Activated naive CD4-positive, alpha-beta T cell treated with anti-CD3 and anti-CD28 coated beads, Interleukin-2, amount 10 ng/mL, durations not matched to agents 7 days and 5 days (primary cell): ENCODE measurements at places on chromosomes 13 and 19.

DNA sequence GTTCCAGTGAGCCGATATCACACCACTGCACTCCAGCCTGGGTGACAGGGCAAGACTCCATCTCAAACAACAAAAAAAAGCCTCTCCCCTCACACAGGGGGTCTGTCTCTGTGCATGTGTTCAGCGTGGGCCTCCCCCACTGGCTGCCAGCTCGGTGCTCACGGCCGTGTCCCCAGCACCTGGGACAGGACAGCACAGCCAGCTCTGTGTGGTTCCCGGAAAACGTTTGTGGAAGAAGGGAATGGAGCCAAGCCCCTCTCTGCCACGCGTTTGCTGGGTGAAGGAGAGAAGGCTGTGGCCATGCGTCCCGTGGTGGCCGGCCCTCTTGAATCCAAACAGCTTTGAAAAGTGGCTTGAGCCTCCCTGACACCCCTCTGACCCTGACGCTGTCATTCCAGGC is 32.3 kb downstream of the DPF1 start:
- no peak for DNase-seq

DNA sequence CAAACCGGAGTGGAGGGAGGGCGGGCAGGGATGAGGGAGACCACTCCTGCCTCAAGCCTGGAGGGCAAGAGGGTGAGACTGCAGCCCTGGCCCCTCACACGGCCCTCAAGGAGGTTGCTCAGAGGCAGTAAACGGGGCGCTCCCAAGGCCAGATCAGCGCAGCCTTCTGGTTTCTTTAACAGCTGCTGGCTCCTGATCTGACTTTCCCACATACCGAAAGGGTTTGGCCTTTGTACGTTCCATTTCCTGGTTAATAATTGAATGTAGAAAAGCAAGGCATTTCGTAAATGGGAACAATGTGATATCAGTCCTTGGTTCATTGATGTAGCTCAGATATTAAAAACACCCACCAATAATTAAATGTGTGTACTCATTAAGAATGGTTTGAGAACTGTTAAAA is 71.5 kb downstream of the GGACT start:
- DNase-seq, result no peak

GRCh38 chr13:112796190-112796915 is 106.5 kb downstream of the ATP11A start:
- no peak for DNase-seq

GRCh38 chr13:33125821-33126570 is 109.8 kb downstream of the KL start:
- no peak for DNase-seq

- no peak for DNase-seq
These were observed 340.5 kb downstream of the ZNF536 start for GRCh38 chr19:30712431-30713337.

DNA sequence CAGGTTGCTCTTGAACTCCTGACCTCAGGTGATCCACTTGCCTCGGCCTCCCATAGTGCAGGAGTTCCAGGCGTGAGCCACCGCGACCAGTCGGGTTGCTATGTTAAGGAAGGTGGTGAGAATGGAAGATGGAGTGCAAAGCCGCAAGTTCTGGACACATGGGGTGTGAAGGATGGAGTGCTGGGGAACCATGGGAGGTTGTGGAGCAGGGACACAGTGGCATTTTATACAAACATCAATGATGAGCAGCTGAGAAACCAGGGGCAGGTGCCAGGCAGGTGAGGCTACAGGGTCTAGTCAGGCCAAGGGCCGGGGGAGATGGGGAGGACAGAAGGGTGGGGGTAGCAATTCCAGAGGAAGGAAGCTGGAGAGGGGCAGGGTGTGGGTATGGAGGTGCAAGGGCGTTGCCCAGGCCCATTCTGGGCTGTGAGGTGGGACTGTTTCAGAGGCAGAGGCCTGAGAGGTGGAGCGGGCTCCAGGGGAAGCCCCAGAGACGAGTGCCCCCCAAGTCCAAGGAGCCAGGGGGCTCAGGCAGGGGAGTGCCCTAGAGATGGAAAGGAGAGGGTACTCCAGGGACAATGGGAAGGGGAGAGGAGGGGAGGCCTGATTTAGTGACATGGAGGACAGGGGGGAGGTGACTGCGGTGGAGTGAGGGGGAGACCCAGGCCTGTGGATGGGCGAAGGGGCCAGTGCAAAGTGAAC is 1.9 kb upstream of the RAX2 start:
- DNase-seq, result no peak

DNA sequence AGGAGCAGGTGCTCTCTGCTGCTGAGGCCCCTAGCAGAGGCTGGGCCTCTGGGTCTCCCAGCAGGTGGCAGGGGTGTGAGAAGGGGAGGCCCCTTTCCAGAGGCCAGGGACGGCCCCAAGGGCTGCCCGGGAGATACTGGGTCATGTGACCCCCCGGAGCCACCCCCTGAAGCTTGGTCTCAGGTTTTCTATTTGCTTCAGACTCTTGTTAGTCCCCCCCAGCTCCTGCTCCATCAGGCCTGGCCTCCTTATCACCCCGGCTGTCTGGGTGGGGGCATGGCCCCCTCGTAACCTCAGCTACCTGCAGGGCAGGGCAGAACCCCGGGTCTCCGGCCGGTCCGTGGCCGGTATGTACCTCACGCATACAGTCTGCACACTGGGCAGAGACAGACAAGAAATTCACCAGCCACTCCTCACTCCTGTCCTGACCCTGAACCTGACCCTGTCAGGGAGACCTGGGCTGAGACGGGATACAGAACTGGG is 13.2 kb upstream of the TCF3 start:
- DNase-seq, result no peak

DNA sequence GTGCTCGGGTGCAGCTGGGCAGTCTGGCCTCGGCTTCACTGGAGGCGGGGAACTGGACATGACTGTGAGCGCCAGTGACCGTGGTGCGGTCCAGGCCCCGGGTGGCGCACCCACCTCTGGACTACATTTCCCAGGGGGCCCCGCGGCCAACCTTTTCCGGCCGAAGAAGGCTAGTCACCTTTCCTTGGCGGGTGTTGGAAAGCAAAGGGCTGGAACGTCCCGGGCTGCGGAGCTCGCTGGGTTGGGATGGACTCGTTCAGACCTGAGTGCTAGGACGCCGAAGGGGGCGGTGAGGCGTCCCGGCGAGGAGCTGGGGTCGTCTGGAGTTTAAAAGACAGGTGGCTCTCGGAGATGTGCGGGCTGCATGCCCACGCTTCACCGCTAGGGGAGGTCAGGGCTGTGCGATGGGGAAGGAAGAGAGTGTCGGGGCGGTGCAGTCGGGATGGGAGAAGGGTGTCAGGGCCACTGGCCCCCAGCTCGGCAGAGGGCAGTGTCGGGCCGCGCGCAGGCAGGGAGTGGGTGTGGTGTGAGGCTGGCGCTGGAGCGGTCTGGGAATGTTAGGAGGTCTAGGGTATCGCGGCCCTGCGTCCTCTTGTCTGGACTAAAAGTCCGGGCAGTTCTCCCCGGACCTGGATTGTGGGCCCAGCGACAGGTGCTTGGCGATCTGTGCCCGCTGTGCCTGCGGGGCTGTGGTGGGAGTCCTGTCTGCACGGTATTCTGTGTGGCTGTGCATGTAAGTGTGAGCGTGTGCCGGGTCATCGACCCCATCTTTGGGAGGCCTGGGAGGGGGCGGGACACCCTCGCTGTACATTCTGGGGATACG is 57.1 kb downstream of the ZNF568 start:
- DNase-seq, result peak; percentile 87

- no peak for DNase-seq
These were observed 53.2 kb downstream of the GPALPP1 start for GRCh38 chr13:45042539-45042938.

GRCh38 chr13:26873386-26873698 is 112.8 kb upstream of the GPR12 start:
- DNase-seq, result no peak

GRCh38 chr13:29567411-29567810 is 28.1 kb downstream of the SLC7A1 start:
- DNase-seq, result no peak

- no peak for DNase-seq
These were observed 309.3 kb upstream of the MAB21L1 start for GRCh38 chr13:35785576-35786303.

DNA sequence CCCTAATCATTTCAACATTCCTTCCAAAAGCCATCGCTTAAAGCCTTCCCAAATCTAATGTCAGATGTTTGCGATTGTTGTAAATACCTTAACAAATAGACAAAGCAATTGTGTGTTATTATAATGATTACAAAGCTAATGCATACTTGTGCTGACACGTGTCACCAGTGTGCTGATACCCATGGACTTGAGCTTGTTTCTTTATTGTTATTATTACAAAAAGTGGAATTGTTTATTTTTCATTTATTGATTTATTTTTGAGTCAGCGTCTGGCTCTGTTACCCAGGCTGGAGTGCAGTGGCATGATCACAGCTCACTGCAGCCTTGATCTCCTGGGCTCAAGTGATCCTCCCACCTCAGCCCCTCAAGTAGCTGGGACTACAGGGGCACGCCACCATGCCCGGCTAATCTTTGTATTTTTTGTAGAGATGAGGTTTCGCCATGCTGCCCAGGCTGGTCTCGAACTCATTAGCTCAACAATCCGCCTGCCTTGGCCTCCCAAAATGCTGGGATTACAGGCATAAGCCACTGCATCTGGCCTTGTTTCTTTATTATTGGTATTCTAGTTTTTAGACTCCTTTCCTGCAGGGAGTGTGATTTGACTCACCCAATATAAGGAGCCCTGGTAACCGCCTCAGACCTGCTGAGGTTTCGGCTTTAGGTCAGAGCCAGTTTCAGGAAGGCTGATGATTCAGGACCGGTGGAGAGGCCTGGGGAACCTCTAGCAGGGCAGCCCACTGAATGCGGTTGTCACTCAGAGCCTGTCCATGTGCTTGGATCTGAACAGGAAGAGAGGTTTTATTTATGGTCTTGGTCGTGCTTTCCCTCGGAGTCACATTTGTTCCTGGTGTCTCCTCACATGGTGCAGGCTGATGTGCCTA is 2.1 kb upstream of the FBXO17 start:
- no peak for DNase-seq

DNA sequence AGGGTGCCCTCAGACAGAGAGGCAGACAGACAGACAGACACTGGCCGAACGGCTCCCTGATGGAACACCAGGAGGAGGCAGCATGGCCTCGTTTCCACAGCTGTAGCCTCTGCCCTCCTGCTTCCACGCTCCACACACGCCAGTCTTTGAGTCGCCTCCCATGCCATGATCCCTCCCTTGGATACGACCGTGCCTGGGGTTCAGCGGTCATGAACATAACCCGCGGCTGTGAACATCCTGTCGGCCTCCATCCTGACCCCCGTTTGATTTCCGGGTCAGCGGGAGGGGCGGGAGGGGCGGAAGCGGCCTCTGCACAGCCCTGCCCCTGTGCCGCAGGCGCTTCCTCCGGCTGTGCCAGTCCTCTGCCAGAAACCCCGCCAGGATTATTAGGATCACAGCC is 23.4 kb downstream of the GP6 start:
- peak; percentile 25 for DNase-seq

- DNase-seq, result no peak
These were observed 1096.1 kb downstream of the OLFM4 start for GRCh38 chr13:54124700-54125099.

GRCh38 chr13:99416411-99417121 is 84.7 kb upstream of the TM9SF2 start:
- DNase-seq, result peak; percentile 39

DNA sequence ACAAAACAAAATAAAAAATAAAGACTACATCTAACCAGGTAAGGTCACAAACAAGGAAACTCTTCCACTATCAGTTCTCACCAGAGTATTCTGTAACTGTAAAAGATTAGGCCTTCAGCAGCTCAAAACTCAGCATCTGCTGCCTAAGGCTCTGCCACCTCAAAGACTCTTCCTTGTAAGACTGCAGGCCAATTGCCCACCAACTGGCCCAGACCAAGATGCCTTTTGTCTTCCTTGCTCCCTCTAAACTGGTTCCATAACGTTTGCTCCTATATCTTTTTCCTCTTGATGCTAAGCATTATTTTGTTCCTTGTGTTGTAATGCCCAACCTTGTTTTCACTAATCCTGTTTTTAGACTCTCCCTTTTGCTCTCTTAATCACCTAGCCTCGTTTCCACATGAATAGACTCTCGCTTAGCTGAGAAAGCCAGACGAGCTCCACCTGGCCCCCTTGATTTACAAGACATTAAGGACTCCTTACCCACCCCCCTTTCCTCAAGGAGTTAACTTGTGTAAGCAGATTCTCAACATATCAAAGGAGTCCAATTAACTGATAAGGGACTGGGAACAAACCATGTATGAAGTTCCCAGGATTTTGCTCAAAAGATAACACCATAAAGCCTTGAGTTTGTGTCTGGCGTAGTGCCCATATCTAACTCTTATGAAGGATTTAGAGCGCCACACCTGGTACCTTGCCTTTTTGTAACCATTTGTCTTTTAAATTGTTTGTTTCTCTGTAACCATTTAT is 1.5 kb downstream of the ZNF814 start:
- DNase-seq, result no peak

DNA sequence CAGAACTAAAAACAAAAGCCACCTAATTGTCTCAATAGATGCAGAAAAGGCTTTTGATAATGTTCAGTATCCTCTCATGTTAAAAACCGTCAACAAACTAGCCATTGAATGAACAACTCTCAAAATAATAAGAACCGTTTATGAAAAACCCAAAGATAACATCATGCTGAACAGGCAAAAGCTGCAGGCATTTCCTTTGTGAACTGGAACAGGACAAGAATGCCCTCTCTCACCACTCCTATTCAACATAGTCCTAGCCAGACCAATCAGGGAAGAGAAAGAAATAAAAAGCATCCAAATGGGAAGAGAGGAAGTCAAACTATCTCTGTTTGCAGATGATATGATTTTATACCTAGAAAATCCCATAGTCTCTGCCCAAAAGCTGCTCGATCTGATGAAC is 179.6 kb upstream of the EDNRB start:
- DNase-seq, result no peak

- no peak for DNase-seq
These were observed 25.5 kb downstream of the AP2S1 start for GRCh38 chr19:46824890-46825730.

DNA sequence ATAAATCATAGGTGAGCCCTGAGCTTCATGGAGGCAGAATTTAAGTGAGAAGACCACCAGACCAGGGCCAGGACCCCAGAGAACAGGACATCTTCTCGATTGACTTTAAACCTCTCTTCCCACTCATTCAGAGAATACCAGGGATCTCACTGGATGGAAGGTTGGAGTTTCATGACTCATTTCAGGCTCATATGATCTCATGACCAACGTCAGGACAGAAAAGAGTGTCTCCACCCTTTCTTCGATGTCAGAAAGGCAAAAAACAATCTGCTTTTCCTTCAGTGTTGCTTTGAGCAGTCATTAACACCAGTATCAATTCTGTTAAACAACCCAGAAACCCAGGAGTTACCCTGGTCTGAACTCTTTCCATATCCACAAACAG is 361.0 kb downstream of the KLF12 start:
- DNase-seq, result no peak
